ENCODE measurements at places on chromosomes 1 and 21.

- no peak for DNase-seq
These were observed 54.4 kb downstream of the GADD45A start for GRCh38 chr1:67739361-67739760.

GRCh38 chr1:13820456-13820855, 120.5 kb downstream of the PRDM2 start:
- DNase-seq = no peak

DNA sequence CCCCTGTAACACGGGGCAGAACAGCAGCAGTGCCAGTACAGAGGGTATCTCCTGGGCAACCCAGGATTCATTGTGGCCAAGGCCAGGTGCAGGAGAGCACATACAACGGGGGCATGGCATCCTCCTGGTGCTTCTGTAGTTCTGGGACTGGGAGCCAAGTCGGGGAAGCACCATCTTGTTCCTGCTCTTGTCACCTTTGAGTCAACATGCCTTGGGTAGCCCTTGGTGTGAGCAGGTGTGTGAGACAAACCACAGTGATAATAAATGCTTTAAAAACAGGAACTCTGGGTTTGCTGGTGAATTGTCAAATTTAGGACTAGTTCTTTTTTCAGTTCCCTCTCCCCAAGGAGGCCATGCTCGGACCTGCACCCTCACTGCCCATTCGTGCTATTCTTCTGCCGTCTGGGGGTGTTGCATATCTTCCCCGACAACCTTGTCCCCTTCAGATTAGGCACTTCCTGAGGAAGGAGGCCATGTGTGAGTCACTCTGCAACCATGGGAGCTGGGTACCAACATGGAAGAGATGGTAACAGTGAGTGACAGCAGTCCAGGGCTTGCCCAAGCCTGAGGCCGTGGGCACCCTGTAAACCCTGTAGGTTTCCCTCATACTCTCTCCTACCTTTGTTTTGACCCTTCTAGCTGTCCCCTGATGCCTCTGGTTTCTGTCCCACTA, 150.2 kb downstream of the GRIK3 start:
- no peak for DNase-seq

- peak; percentile 68 for DNase-seq
These were observed 6.3 kb upstream of the GPR25 start for GRCh38 chr1:200866521-200866920.

DNA sequence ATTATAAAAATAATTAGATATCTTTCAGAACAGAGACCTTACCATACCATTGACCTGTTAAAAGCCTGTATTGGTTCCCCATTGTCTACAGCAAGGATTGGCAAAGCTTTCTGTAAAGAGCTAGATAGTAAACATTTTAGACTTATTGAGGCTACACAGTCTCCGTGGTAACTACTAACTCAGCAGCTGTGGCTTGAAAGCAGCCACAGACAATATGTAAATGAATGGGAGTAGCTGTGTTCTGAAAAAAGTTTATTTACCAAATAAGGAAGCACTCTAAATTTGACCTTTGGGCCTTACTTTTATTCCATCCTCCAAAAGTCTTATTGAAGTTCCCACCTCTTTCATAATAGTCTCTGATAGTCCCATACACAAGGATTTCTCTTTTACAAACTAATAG, 39.7 kb downstream of the NUP210L start:
- no peak for DNase-seq

DNA sequence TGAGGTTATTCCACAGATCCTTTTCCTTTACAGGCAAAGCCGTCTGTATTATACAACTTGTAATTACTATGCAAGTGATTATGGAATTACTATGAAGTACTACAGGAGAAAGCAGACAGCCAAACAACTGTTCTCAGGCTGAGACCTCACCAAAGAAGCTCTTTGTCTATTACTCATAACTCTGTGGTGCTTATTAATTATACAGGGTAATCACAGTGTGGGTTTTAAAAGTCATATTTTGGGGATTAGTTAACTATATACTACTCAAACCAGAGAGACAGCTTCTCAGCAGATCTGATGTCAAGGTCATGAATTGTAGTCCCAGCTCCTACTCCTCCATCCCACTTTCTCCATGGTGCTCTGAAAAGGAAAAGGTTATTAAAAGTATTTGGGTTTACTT, 49.6 kb downstream of the CTTNBP2NL start:
- DNase-seq = no peak

All from activated CD4-positive, alpha-beta T cell treated with anti-CD3 and anti-CD28 coated beads, Interleukin-2, Interleukin-6, amounts not matched to agents 100 ng/mL and 50 ng/mL, durations not matched to agents 16 hours and 8 hours (primary cell).